Fibroblast of upper back skin (primary cell): ENCODE measurements at places on chromosomes 4 and X.

DNA sequence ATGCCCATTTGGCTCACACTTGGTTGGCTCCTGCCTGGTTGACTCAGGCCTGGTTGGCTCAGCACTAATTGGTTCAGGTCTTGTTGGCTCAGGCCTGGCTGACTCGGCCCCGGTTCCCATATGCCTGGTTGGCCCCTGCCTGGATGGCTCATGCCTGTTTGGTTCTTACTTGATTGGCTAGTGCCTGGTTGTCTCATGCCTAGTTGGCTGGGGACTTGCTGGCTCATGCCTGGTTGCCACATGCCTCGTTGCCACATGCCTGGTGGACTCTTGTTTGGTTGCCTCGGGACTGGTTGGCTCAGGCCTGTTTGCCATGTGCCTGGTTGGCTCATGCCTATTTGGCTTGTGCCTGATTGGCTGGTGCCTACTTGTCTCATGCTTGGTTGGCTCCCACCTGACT is 103.7 kb downstream of the APOOL start:
- no peak for DNase-seq

- no peak for DNase-seq
These were observed 103.5 kb upstream of the STOX2 start for GRCh38 chr4:183801457-183802165.

DNA sequence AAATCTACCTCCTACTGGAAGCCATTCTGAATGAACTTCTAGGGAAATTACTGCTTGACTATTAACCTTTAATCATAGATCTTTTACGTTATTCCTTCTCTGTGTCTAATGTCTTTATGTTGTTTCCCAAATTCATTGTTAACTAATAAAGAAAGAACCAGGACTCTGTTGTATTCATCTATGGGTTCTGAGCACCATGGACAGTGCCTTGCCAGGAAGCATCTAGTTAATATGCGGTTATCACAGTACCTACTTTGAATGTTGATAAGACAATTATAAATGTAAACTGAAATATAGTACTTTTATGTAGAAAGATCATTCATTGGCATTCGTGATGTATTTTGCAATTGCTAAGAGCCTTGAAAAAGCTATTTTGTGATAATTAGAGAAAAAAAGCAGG is 23.8 kb downstream of the NWD2 start:
- DNase-seq, result no peak

DNA sequence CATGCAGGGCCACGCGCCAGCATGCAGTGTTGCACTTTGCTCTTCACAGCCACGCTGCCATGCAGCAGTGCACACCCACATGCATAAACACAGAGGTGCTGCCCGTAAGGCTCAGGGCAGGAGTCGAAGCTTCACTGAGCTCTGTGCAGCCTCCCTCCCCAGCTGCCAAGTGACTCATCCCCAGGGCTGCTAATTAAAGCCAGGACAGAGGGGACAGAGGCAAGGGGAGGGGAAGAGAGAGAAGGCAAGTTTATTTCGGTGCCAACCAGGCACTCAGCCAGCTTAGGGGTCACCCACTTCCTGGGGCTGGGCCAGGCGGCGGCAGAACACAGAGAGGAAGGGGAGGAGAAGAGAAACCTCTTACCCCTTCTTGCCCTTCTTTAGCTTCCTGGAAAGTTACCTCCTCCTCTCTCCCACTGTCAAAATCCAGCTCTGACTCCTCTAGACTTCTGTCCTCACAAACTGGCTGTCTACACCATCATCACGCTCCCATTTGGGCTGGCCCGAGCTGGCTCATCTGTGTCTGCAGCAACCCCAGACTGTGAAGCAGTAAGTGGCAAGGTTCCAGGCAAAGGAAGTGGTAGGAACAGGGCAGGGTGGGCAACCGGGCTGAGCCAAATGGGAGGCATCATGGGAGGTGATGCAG is 6.2 kb upstream of the IQSEC2 start:
- peak; percentile 70 for DNase-seq

DNA sequence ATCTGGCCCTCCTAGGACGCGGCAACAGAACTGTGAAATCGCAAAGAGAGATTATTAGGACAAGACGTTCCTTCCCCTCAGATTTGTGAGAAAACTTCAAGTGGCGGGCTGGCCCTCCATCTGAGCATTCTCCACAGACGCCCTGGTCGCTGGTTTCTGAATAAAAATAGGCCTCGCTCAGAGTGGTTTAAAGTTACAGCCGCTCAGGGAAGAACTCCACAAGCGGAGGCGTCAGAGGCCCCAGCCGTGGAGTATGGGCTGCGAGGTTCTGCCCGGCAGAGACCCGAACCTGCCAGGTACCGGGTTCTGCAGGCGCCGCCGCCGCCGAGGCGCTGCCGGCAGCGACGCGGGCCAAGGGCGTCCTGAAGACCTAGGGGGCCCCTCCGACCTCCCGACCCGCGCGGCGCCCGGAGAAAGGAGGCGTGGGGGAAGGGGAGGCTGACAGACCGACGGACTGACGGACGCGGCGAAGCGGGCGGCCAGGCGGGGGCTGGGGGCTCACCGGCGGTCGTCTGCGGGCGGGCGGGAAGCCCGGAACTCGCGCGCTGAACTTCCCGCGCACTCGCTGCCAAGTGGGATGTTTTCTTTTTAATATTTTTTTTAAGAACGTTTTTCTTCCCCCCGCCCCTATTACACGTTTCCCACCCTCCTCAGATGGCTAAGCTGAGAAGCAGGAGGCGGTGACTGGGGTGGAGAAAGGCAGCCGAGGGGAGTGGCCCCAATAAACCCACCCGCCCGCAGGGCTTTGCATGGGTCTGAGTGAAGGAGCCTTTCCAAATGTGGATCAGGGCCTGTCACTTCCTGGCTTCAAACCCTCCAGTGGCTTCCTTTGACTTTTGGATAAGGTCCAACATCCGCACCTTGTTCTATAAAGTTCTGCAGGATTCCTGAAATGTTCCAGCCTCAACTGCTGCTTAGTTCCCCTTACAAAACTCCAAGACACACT is at the start of gene PABPC4L:
Gene PABPC4L, minus strand, starts transcription at position 574 of the 946 bp plus-strand sequence. CDS start 770 bp downstream, outside the sequence.
- DNase-seq, result peak; percentile 75

DNA sequence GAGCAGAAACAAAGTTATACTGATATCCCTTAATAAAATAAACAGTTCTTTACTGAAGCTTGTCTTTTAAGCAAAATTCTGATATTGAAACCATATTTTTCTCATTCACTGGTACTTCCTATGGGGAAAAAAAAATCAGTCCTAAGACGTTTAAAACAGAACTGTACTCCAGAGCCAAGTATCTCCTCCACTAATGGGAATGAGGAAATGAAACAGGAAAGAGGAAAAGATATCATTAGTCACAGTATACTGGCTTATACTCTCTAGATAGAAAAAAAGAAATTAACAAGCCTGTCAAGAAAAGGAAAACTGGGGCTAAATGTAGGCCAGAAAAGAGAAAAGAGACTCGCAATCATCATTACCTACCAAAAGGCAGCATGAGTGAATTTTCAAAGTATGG is 252.7 kb downstream of the CENPC start:
- DNase-seq, result no peak

DNA sequence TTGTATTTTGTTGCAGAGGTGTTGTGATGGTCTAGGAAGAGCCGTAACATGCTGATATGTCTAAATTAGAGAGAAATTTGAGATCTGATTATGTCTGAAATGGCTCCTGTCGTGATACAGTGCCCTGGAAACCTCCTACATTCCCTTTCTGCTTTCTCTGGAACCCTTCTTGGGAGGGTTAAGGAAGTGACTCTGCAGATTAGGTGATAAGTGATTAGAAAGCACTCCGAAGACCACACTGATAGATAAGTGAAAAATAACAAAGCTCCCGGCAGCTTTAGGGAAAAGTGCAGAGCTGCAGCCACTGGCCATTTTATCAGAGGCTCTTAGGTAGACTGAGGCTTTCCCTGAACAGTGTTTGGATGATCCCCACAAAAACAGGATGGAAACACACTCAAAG is 110.6 kb downstream of the MGST2 start:
- no peak for DNase-seq

DNA sequence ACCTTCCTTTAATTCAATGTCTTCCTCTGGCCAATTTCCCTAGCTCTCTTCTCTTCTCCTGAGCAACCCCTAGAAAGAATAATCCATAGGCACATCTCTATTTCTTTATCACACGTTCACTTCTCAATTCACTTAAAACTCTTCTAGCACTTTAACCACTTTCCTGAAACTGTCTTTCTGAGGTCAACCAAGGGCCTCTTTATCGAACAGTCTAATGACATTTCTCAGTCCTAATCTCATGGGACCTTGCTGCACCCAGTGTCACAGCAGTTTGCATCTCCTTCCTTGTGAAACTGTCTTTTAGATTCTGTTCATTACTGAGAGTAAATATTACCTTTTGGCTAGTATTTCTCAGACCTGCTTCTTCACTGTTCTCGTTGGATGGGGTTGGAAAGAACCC is 285.3 kb upstream of the RASGEF1B start:
- no peak for DNase-seq

DNA sequence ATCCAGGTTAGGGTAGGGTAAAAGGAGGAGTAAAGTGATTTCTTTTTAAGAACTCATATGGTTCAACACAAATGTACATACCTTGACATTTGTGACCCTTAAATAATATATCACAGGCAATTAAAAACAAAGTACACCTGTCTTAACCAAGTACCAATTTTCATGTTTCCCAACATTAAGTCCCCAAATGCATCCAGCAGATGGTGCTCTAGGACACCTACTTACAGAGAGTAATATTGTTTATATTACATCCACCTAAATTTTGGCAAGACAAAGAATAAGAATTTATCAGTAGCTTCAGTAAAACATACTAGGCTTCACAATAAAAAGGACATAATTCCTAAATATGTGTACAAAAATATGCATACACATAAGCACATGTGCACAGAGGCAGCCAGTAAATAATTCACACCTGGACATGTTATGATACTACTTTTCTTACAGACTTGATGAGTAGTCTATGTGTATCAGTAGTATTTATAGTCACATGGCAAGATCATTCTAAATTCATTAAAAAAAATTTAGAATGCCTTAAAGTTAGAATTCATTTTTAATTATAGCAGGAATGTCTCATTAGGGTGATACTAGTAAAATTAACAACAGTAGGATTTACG is 219.7 kb downstream of the DCLK2 start:
- peak; percentile 62 for DNase-seq

DNA sequence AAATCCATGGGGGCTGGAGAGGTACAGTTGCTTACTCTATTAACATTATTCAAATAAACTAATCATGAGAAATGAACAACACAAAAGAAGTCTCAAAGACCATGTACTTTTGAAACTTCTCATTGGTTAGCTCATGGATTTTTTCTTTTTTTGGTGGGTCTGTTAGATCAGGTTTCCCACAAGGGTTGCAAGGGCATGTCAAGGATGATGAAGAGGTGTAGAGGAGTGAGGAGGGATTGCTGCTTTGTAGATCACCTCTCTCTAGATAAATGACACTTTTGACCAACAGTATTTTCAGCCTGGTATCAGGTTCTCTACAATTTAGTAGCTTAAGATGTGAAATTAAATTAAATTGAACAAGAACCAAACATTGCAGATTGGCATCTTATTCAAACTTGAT is 417.9 kb upstream of the AGA start:
- DNase-seq, result no peak

GRCh38 chrX:153732401-153732800 is 7.7 kb downstream of the ABCD1 start:
- DNase-seq, result no peak

GRCh38 chr4:37043342-37043741 is 201.2 kb upstream of the NWD2 start:
- DNase-seq, result no peak

GRCh38 chr4:71268166-71268565 is 70.7 kb upstream of the SLC4A4 start:
- DNase-seq, result peak; percentile 58

DNA sequence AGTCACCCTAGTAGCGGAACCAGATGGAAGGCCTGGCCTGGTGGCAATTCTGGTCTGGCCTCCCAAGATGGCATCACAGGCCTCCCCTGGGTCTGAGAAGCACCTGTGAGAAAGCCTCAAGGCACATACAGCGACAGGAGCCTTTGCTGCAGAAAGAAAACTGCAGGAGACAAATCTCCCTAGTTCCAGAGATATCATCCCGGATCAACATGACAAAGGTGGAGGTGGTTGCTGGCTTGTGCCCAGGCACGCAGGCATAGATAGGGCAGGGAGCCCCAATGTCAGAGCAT is 93.6 kb downstream of the BCOR start:
- DNase-seq, result no peak

DNA sequence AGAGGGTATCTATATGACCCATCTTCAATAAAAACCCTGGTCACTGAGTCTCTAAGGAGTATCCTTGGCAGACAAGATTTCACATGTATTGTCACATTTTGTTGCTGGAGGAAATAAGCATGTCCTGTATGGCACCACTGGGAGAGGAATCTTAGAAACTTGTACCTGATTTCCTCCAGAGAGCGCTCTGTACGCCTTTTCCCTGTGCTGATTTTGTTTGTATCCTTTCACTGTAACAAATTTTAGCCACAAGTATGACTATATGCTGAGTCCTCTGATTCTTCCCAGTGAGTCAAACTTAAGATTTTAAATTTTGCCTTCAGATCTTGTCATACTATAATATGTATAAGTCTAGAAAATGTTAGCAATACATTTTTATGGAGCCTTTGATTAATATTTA is 102.8 kb downstream of the ITIH6 start:
- DNase-seq, result peak; percentile 5
